Regular cardiac myocyte (primary cell): ENCODE measurements at places on chromosomes 2 and 18. TPM values are rescaled to one million over a fixed set of nuclear protein-coding genes. Genes with fewer than 3 reads are reported as not detected.

SNORC gene
- 0.19 and 0.56 TPM in 2 replicates for total RNA-seq

PAX8 gene
- 0.38 and 1.1 TPM in 2 replicates for total RNA-seq

MC5R gene
- total RNA-seq, result under 0.01 TPM in 1 of 2 replicates, not detected in the other

TBR1 gene
- total RNA-seq, result under 0.01 TPM in 1 of 2 replicates, not detected in the other

MOGAT1 gene
- not detected in 2 replicates for total RNA-seq

SCYGR4 gene
- total RNA-seq, result not detected in 2 replicates

UGT1A4 gene
- total RNA-seq, result 0.28 TPM in 1 of 2 replicates, not detected in the other

EMX1 gene
- under 0.01 TPM in 2 replicates for total RNA-seq

SOX11 gene
- total RNA-seq, result under 0.01 and 0.38 TPM in 2 replicates

NOSTRIN gene
- total RNA-seq, result 0.19 and 1.4 TPM in 2 replicates

CIB4 gene
- total RNA-seq, result not detected in 2 replicates

KIF5C gene
- 0.28 and 0.38 TPM in 2 replicates for total RNA-seq

SATB2 gene
- total RNA-seq, result 5.2 and 9.9 TPM in 2 replicates

ABCG5 gene
- not detected in 2 replicates for total RNA-seq

USP40 gene
- 28.6 and 29.3 TPM in 2 replicates for total RNA-seq

AQP12A gene
- not detected in 2 replicates for total RNA-seq

VAMP5 gene
- 35.8 and 68.6 TPM in 2 replicates for total RNA-seq

SLC9A2 gene
- total RNA-seq, result under 0.01 TPM in 1 of 2 replicates, not detected in the other

KCNIP3 gene
- 0.77 and 1.4 TPM in 2 replicates for total RNA-seq

DLX2 gene
- 0.96 TPM in 1 of 2 replicates, not detected in the other for total RNA-seq

DSG3 gene
- total RNA-seq, result under 0.01 TPM in 2 replicates

NEU2 gene
- not detected in 2 replicates for total RNA-seq

PPP4R3B gene
- 44.0 and 52.0 TPM in 2 replicates for total RNA-seq

TUBA3E gene
- total RNA-seq, result not detected in 2 replicates

NBEAL1 gene
- 41.4 and 98.9 TPM in 2 replicates for total RNA-seq

C2orf81 gene
- 0.58 and 1.1 TPM in 2 replicates for total RNA-seq

HOXD1 gene
- under 0.01 TPM in 1 of 2 replicates, not detected in the other for total RNA-seq

ARHGAP15 gene
- total RNA-seq, result not detected in 2 replicates

TMEM169 gene
- total RNA-seq, result 0.19 and 0.28 TPM in 2 replicates

CSRNP3 gene
- total RNA-seq, result 1.2 and 3.9 TPM in 2 replicates

PROC gene
- under 0.01 TPM in 1 of 2 replicates, not detected in the other for total RNA-seq

GPAT2 gene
- 7.6 and 37.0 TPM in 2 replicates for total RNA-seq

GALR1 gene
- not detected in 2 replicates for total RNA-seq

NFATC1 gene
- total RNA-seq, result 1.1 and 2.3 TPM in 2 replicates

CTNNA2 gene
- under 0.01 TPM in 1 of 2 replicates, not detected in the other for total RNA-seq

AMMECR1L gene
- 17.2 and 17.3 TPM in 2 replicates for total RNA-seq

NAT8 gene
- total RNA-seq, result not detected in 2 replicates

CDKL4 gene
- total RNA-seq, result 1.7 and 11.8 TPM in 2 replicates

RPE gene
- 122 and 151 TPM in 2 replicates for total RNA-seq

PDE6D gene
- total RNA-seq, result 19.4 and 26.1 TPM in 2 replicates

MAB21L4 gene
- total RNA-seq, result not detected in 2 replicates

SLC4A3 gene
- 0.96 and 4.2 TPM in 2 replicates for total RNA-seq

UGT1A9 gene
- total RNA-seq, result under 0.01 TPM in 2 replicates

CPLX4 gene
- total RNA-seq, result not detected in 2 replicates

DUSP2 gene
- total RNA-seq, result 2.3 and 2.9 TPM in 2 replicates

CEP68 gene
- total RNA-seq, result 4.8 and 5.8 TPM in 2 replicates

MBD1 gene
- total RNA-seq, result 56.0 and 59.5 TPM in 2 replicates

RBKS gene
- total RNA-seq, result 1.5 and 2.3 TPM in 2 replicates

NDUFB3 gene
- 83.7 and 113 TPM in 2 replicates for total RNA-seq

POTEE gene
- total RNA-seq, result not detected in 2 replicates

DLGAP1 gene
- 1.7 and 5.4 TPM in 2 replicates for total RNA-seq

IL1A gene
- 8.2 and 15.5 TPM in 2 replicates for total RNA-seq

KLF7 gene
- 13.6 and 18.6 TPM in 2 replicates for total RNA-seq

POMC gene
- 0.77 and 0.85 TPM in 2 replicates for total RNA-seq
